SK-N-DZ (cell line): ENCODE measurements at places on chromosomes 4 and X.

DNA sequence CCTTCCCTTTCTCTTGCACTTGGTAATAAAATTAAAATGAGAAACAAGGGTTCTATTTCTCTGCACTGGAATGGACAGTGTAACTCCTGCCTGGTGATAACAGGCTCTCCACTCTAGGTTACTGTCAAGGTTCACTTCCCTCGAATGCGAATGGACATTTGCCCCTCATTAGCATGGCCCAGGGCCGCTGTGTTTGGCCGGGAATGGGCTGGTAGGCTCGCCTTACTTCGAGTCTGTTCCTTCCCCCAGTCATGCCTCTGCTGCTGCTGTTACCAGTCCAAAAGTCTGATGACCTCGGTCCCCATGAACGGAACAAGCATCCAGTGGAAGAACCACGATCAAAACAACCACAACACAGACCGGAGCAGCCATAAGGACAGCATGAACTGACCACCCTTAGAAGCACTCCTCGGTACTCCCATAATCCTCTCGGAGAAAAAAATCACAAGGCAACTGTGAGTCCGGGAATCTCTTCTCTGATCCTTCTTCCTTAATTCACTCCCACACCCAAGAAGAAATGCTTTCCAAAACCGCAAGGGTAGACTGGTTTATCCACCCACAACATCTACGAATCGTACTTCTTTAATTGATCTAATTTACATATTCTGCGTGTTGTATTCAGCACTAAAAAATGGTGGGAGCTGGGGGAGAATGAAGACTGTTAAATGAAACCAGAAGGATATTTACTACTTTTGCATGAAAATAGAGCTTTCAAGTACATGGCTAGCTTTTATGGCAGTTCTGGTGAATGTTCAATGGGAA is 61.5 kb downstream of the EDNRA start:
- no peak for DNase-seq

DNA sequence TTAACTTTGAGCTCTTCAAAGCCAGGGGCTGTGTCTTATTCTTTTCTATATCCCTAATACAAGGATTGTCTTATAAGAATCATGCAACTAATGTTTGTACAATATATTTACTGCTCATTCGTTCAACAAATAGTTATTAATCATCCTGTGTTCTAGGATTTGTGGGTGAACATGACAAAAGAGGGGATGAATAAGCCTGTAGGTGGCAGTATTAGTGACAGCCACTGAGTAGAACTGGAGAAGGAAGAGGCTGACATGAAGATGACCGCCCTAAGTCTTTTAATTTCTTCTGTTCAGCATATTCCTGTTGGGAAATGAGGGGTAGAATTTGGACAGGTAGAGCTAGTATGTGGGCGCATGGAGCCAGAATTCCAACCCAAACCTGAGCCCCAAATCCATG is 11.9 kb upstream of the LINC00632 start:
- DNase-seq, result no peak

DNA sequence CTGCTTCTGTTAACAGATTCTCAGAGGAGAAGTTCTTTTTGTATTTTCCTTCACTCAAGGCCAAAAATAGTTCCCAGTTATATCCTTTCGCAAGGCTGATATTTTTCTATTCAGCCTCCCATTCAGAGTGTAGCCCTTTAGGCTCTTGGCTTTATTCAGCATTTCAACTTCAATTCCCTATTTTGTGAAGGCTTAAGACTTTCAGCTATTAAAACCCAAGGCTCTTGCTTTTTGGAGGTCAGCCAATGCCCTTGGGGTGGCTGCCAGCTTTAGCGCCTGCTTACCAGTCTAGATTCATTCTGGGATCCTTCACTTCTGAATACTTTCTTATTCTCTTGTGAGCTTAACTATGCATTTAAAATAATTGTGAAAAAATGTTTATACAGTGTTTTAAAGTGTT is 57.3 kb upstream of the ADGRA3 start:
- DNase-seq, result no peak

GRCh38 chr4:153159728-153160221 is 44.5 kb upstream of the TRIM2 start:
- no peak for DNase-seq

- DNase-seq, result no peak
These were observed 707.5 kb downstream of the PCDH7 start for GRCh38 chr4:31427691-31428090.

GRCh38 chr4:11900359-11900758 is 471.7 kb upstream of the HS3ST1 start:
- no peak for DNase-seq

DNA sequence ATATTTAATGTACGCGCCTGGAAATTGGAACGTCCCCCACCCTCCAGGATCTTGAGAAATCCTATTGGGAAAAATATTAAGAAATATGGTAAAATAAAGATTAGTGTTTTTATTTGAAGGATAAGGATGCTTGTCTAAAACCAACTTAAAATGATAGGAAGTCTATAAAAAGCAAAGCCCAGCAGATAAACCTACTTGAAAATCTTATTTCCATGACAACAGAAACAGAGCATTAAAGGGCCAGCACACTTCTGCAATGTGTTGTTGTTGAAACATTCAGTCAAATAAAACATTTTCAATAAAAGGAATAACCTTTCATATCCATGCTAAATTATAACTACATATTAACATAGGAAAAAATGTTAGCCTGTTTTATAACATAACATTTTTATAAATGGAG is 29.3 kb upstream of the GPM6A start:
- no peak for DNase-seq

DNA sequence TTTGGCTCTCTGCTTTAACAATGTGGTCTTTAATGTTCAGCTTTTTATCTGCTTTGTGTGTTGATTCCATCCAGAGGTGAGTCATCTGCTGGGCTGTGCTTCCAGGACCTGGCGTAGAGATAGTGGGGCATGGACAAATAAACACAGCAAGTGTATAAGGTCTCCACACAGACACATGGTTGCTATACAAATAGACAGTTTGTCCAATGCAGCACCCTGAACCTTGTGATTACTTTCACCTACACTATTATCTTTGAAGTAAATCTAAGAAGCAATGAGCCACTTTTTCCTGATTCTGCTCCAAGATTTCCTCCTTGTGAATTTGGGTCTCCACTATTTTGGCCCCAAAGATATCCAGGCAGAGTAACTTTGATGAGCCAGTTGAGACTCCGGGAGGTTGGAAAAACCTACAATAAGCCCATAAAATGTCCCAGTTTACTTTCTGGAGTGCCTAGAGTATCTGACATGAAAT is 12.1 kb downstream of the PPARGC1A start:
- DNase-seq, result no peak

DNA sequence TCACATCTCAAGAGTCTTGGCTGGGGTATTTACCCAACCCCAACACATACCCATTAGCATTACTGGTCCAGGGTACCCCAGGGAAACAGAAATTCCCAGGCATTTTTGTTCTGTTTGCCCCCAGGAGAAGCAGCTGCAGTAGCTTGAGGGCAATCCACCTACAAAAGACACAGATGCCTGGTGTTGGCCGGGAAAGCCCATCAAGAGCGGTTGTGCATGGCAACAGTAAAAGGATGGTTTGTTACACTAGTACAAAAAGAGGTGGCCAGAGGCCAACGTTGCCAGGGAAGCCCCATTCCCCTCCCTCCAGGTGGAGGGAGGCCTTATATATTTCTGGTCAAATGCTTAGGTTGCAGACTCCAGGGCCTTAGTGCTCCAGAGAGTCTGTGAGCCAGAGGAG is 637.8 kb downstream of the BCOR start:
- DNase-seq, result no peak

DNA sequence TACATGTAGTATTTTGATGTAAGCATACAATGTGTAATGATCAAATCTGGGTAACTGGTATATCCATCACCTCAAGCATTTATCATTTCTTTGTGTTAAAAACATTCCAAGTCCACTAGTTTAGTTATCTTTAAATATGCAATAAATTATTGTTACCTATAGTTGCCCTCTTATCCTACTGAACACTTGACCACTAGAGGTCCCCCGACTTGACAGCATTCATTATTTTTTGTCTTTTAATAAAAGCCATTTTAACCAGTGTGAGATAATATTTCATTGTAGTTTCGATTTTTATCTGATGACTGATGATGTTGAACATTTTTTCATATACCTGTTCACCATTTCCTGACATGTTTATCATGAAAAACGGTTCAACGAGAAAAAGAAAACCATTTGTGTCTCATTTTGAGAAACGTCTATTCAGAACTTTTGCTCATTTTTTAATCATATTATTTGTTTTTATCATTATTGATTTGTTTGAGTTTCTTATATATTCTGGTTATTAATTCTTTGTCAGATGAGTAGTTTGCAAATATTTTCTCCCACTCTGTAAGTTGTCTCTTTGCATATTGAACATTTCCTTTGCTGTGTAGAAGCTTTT is 199.0 kb upstream of the CXXC4 start:
- DNase-seq, result no peak

DNA sequence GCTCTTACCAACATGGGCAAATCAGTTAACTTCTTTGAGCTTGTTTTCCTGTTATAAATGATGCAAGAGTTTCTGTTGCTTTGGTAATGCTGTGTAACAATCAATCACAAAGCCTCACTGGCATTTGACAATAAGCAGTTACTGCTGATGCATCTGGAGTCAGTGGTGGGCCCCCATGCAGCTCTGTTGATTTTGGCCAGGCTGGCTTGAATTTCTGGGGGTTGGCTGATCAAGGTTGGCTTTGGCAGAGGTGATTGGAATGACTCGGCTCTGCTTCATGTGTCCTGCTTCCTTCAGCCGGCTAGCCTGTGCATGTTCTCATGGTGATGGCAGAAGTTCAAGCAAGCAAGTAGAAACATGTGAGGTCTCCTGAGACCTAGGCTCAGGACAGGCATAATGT is 90.4 kb downstream of the PHEX start:
- no peak for DNase-seq

GRCh38 chr4:153488006-153488891 is 22.1 kb downstream of the TMEM131L start:
- no peak for DNase-seq

DNA sequence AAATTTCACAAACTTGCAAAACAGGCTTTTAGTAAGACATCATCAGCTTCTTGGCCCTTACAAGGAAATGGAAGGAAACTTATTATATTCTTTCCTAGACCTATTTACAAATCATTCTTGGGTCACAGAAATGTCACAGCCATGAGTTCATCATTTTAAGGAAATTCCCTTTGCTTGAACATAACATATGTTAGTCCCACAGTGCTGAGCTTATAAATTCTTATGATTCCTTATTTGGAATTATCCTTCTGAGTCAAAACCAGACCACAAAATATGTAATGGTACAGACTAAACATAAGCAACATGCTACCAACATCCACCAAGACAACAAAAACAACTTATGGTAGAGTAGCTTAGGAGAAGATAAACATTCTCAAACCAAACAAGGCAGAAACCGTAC is 236.9 kb upstream of the CTSO start:
- no peak for DNase-seq

GRCh38 chr4:135164601-135165000 is 963.0 kb upstream of the PABPC4L start:
- no peak for DNase-seq

DNA sequence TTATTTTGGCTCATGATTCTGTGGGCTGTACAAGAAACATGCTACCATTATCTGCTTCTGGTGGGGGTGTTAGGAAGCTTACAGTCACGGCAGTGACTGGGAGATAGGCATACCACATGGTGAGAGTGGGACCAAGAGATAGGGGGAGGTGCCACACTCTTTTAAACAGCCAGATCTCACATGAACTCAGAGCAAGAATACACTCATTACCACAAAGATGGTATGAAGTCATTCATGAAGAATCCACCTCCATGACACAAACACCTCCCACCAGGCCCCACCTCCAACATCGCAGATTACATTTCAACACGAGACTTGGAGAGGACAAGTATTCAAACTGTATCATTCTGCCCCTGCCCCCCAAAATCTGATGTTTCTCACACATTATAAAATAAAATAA is 2396.7 kb downstream of the PCDH7 start:
- no peak for DNase-seq

GRCh38 chrX:3024176-3024575 is 17.1 kb upstream of the ARSF start:
- no peak for DNase-seq

- DNase-seq, result no peak
These were observed 61.8 kb downstream of the VMA21 start for GRCh38 chrX:151458824-151459223.

DNA sequence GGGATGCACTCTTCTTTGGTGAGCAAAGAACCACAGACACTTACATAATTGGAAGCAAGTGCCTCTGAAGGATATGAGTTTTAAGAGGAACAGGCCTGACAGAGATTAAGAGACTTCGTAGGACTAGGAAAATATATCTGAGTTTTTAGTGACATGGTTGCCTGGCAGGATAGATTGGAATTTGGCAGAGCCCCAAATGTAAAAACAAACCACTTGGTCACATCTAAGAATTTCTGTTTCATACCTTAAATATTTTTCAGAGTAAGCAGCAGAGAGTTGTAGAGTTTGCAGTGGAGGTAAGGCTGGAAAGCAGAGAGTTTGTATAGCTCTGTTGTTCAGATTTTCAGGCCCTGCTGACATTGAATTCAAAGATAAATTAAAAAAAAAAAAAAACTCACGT is 150.1 kb upstream of the MAGEB2 start:
- DNase-seq, result no peak

GRCh38 chr4:22052076-22052475 is 103.5 kb upstream of the KCNIP4 start:
- no peak for DNase-seq

- no peak for DNase-seq
These were observed 173.2 kb upstream of the FAM9B start for GRCh38 chrX:9207142-9207541.

DNA sequence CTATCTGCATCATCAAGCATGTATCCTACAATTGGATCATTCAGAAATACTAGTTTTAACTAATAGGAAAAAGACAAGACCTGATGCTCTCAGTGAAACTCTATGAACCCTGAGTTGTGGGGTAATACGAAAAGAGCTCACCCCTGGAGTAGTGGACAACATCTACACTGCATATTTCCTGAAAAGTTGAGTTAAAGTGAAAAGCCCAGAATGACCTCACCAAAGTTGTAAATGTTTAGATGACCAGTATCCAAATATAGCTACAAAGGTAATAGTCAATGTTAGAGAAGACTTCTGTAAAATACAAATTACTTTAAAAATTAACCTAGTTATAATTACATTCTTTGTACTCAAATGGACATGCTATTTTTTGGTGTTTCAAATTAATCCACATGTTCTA is 52.8 kb upstream of the SRPX start:
- no peak for DNase-seq

- DNase-seq, result no peak
These were observed 12.4 kb downstream of the DDIT4L start for GRCh38 chr4:100177855-100178254.

DNA sequence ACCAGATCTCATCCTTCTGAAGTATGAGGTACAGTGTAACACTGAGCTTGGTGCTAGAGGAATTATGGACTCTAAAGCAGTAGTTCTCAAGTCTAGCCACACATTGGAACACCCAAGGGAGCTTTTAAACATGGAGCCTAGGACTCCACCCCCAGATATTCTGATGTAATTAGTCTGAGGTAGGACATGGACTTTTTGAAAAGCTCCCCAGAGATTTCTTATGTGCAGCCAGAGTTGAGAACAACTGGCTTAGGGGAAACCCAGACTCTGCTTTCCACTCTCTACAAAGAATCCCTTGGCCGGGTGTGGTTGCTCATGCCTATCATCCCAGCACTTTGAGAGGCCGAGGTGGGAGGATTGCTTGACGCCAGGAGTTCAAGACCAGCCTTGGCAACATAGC is 11.6 kb upstream of the GDPD2 start:
- no peak for DNase-seq
